ENCODE measurements at places on chromosomes 7 and 10.

DNA sequence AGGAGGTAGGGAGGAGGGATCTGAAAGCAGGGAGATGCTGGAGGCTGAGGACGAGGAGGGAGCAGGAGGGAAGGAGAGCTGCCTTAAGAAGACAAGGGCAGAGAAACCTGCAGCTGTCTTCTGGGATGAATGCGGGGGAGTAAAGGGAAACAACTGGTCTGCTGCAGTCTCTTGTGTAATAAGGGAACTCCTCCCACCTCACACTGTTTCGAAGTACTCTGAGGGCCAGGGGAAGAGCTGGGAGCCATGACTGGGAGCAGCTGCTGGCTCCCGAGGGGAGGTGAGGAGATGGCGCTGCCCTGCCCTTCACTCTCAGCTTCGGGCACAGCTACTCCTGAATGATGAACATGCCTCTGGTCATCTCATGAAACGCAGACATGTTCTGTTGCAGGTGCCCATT is 65.1 kb downstream of the CLEC2L start:
- no peak for DNase-seq

DNA sequence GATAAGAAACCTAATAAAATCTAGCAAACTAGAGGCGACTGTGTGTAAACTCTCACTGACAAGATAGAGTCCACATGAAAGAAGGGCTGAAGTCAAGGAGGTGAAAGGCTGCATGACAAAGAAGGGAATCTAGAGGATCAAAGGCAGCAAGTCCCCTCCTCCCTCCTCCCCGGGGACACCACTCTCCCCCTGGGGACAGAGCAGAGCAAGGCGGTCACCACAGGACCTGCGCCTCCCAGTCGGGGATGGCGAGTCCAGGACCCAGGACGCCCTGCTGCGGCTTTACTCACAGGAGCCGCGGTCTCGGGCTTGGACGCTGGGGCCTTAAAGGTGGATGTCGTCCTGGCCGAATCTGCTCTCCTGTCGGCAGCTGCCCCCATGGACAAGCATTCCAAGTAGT is 22.4 kb downstream of the BRI3 start:
- no peak for DNase-seq

- DNase-seq = no peak
These were observed 125.3 kb upstream of the STARD3NL start for GRCh38 chr7:38052786-38053185.

DNA sequence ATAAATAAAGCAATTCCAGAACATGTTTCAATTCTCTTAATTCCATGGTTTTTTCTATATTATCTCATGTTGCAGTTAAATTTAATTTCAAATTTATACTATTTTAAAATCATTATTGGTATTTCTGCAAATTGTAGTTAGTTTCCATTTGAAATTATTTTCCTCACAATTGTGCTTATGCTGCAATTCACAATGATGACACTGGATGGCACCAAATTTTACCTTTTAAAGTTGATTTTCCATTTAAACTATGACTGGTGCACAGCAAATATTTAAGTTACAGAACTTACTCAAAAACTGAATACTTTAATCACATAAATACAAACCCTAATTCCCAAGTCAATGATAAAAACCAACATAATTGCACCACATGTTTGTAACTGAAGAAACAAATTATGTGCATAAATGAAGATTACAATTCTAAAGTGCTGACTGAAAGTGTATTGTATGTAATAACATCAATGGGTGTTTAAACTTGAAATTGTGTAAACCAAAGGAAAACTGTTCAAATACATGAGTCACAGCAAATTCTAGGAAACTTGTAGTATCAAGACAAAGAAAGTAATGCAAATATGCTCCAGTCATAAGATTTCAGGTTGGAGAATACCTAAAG is 75.3 kb upstream of the AASS start:
- DNase-seq = no peak

GRCh38 chr10:56319386-56319785 is 41.7 kb downstream of the ZWINT start:
- DNase-seq = peak; percentile 1

- DNase-seq = no peak
These were observed 10.2 kb downstream of the BLNK start for GRCh38 chr10:96261132-96261531.

DNA sequence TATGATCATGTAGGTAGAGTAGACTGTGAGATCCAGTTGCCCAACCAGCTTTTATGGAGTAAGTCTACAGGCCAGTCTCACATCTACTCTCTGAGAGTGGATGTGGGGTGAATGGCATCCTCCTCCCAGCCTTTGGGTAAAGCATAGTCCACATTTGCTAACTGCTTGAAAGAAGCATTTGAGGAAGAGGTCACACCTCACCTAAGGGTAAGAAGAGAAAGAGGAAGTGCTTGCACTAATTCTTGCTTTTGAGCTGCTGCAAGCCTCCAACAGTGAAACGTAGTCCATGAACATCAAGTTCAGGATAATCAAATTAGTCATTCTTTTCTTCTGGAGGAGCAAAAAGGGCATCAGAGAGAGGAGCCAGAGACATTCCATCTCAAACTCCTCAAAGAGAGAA is 93.9 kb upstream of the AGR3 start:
- DNase-seq = no peak

GRCh38 chr10:127906548-127907377 is at the start of gene PTPRE:
Gene PTPRE (plus strand): TSS chr10:127907103. CDS start chr10:128040882, 133,779 bp downstream.
- peak; percentile 52 for DNase-seq

- DNase-seq = no peak
These were observed 8.4 kb downstream of the RELN start for GRCh38 chr7:103981003-103981423.

DNA sequence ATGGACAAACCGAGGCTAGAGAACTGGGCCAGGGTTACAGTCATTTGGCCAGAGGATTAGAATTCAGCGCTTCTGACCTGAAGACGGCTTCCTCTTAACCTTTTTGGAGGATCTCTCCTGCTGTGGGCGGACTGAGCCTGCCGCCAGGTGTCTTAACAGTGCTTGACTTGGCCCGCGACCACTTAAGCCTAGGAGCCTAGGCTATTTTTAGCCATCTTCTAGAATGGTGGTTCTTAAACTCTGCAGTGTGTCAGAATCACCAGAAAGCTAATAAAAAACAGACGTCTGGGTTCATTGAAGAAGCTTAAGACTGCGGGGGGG is 722 bp downstream of the MDH2 start:
- no peak for DNase-seq

DNA sequence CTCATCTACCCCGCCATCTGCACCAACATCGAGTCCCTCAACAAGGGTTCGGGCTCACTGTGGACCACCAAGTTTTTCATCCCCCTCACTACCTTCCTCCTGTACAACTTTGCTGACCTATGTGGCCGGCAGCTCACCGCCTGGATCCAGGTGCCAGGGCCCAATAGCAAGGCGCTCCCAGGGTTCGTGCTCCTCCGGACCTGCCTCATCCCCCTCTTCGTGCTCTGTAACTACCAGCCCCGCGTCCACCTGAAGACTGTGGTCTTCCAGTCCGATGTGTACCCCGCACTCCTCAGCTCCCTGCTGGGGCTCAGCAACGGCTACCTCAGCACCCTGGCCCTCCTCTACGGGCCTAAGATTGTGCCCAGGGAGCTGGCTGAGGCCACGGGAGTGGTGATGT is 34.6 kb upstream of the CDH23 start:
- no peak for DNase-seq

- no peak for DNase-seq
These were observed 96.8 kb downstream of the PTEN start for GRCh38 chr10:87960230-87960629.

GRCh38 chr10:90614631-90615030 is 243.2 kb downstream of the HTR7 start:
- no peak for DNase-seq

DNA sequence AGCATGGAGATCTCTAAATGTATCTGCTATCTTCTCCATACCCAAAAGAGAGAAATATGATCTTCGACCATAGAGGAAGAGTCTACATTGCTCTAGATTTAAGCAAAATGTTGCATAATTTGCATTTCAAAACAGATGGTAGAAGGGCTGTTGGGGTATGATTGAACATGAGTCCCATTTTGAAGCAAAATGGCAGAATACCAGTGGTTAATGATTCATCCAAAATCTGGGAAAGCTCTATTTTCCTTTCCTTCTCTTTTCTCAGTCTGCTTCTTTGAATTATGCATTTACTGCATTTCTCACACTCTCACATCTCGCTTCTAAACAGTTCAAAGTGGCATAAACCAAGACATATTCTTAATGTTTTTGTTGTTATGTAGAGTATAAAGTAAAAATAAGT is 178.5 kb downstream of the MACC1 start:
- no peak for DNase-seq

DNA sequence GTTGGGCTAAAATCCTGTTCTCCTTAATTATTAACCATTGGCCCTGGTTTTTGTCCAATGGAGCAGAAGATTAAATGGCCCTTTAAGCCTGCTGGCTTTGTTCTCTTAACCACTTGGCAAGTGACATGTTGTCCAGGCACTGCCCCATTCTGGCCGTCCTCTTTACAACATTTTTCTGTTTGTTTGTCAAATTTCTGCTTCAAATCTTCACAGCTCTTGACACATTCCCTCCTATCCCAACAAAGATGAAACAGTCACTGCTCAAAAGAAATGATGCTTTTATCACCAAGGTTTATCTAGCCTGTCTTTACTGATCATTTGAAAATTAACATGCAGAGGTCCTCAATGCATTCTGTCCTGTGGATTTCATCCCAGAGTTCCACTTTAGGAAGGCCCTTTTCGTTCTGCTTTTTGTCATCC is 700.4 kb downstream of the KCNMA1 start:
- no peak for DNase-seq

DNA sequence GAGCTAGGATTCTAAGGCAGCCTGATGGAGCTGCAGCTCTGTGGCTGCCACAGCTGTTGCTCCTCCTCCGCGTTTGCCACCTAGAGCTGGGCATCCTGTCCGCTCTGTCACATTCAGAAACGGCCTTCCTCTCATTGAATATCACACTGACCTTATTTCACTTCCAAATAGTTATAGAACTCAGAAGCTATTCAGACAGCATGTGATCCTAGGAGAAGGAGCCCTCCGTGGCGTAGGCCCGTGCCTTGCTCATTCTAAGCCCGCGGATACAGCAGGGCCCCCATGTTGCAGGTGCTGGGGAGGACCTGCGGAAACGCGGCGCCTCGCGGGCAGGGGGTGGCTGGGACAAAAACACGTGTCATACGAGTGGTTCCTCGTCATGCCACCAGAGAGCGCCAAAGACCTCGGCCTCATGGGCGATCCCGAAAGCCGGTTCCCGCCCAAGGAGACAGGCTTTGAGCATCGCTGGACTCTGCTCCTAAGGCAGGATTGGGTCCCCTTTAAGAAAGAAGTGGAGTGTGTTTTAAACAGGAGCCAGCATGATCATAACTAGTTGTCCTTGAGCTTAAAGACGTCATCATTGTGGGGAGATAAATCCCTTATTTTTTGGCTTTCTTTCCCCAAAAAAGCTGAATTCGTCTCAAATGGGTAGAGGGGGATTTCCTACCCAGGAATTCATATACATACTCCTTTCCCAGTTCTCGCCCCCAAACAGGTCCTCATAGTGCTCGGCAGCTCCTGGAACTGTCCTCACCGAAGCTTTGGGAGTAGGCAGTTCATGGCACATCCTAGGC is 17.9 kb upstream of the FIGNL1 start:
- peak; percentile 50 for DNase-seq

- no peak for DNase-seq
These were observed 6.1 kb downstream of the DNTT start for GRCh38 chr10:96310321-96310669.

DNA sequence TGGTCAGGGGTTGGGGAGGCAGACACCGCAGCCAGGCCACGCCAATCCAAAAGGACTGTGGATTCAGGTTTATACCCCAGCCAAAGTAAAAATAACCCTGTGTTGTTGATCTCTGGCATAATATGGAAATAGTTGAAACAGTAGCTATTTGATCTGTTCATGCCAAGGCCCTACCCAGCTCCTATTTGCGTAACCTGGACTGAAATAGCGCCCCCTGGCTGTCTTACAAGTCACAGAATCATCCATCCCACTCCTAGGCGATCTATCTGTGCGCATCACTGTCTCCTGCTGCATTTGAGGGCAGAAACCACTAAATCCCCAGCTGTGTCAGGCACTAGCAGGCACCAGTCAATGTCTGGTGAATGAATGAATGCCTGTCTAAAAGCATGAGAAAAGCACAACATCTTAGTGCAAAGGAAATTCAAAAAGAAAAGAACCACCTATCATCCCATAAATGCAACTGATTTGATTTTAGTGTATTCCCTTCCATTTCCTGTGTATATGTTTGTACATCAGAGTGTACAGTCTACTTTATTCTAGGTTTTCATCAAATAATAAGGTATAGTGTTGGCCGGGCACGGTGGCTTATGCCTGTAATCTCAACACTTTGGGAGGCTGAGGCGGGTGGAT is 160.0 kb downstream of the SLIT1 start:
- no peak for DNase-seq

DNA sequence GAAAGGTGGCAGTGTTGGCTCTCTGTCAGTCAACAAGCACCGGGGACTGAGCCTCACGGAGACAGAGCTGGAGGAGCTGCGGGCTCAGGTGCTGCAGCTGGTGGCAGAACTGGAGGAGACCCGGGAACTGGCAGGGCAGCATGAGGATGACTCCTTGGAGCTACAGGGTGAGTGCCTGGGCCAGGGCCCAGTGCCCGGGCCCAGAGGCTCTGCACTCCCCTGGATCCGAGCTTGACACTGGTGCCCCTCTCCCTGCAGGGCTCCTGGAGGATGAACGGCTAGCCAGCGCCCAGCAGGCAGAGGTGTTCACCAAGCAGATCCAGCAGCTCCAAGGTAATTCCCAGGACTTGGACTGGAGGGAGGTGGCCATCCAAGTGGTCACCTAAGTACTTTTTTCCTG is 2.7 kb downstream of the CCDC136 start:
- DNase-seq = no peak

- DNase-seq = no peak
These were observed 513.9 kb downstream of the GALNT17 start for GRCh38 chr7:71645836-71646235.

Measured in GM18507 (cell line).